GM12891 (cell line): ENCODE measurements at places on chromosomes 4 and X.

- DNase-seq, result no peak
Observed at GRCh38 chrX:30301208-30301607, 8.0 kb downstream of the NR0B1 start.

DNA sequence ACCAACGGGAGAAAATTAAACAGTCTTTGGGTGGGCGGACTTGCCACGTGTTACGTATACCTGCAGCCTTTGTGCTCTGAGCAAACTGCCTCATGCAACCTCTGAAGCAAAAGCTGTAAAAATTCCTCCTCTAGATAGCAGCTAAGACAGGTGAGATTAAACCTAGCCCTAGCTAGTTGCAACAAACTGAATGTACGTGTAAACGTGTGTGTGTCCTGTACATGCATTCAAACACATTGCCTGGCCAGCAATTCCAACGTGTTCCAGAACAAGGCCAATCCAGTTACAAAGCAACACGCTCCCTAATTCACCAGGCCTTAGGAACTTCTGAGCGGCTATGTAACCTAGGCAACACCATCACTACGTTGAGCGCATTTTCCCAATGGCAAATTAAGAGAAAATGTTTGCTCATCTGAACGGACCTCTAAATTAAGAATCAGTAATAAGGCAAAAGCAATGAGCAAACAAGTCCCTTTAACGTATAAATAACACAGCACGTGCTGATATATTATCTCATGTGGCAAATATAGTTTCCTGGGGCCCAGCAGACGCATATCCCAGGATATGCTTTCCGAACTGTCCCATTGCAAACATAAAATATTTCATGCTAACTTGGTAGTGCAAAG lies 792 bp downstream of the PPID start:
- no peak for DNase-seq

- DNase-seq, result no peak
Observed at GRCh38 chr4:183299464-183299863, 20.6 kb downstream of the CLDN22 start.

DNA sequence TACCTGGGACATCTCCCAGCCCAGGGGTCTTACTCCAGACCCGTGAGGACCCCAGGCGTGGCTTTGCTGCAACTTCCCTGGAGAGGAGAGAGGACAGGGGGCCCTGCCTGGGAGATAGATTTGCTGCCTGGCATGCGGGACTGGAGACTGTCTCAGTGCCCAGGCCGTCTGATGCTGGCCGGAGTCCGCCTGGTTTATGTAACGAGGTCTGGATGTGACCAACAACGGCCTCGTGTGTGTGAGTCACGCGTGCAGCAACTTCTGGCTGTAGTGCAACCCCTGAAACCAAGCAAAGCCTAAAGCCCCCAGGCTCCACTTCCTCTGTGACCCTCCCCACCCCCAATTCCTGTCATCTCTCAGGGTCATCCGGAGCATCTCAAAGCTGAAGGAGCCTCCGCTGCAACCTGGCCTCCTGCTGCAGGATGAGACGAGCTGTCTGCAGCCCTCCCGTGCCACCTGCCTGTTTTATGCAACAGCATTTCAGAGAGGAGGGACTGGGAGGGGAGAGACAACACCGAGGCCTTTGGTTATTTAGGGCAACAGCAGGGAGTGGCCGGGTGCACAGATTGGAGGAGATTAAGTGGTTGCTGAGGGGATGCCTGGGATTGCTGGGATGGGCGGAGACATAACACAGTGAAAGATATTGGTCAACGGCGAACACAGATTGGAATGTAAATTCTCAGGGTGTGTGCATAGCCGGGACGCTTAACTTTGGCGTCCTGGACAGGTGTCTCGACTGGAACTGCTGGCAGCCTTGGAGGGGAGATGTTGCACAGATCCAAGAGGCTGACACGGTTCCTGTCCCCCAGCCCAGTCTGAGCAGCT lies 16.0 kb downstream of the XG start:
- no peak for DNase-seq

DNA sequence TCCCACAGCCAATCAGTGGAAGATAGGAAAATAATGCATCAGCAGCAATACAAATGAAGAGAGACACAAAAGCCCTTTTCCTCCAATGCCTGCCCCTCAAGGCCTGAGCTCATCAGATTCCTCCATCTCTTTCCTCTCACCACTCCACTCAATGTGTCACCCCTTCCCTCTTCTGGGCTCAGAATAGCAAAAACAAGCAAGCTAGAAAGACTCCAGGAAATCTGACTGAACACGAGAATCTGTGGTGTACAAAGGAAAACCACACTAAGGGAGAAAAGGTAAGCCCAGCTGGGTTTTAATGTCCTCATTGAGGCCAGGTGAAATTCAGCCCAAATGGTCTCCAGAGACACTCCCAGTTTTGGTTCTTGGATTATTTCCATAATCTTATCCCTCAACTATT lies 46.3 kb downstream of the ARHGEF9 start:
- DNase-seq, result no peak

DNA sequence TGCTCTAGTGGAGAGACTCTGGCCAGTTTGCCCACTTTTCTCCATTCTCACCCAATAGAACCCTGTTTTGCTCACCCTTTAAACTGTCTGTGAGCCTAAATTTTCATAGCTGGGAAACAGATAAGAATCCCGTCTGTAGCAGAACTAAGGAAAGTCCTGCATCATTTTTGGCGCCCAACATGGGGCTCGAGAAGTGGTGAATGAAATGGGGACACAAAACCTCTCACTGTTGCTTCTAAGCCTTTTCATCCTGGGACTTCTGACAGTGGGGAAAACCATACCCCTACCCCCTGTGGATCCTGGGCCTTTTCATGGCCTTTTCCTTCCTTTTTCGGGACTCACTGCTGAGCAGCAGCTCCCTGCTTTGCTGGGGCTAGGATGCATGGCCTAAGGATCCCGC lies 189.9 kb downstream of the INPP4B start:
- DNase-seq, result no peak

GRCh38 chr4:145177906-145178538 lies 2.4 kb downstream of the OTUD4 start:
- DNase-seq, result no peak

DNA sequence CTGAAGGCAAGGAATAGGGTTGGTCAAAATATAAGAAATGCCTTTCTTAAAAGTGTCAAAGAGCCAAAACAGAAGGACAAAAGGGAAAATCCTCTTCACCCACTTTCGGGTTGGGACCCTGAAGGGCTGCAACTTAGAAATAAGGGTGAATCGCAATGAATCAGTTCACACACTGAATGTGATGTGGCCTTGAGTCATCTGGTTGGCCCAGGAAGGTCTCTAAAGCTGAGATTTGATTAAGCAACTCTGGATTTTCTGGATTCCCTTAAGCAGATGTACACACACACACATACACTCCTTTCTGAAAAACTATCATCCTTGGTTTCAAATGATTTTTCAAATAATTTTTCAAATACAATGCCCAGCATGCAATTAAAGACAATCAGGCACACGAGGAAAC lies 13.1 kb downstream of the TAB3 start:
- DNase-seq, result no peak

GRCh38 chr4:163871078-163871477 lies 376.6 kb downstream of the TMA16 start:
- no peak for DNase-seq

- no peak for DNase-seq
Observed at GRCh38 chr4:141571362-141571761, 65.0 kb upstream of the IL15 start.

- DNase-seq, result no peak
Observed at GRCh38 chr4:159508917-159509500, 406.1 kb downstream of the RAPGEF2 start.

DNA sequence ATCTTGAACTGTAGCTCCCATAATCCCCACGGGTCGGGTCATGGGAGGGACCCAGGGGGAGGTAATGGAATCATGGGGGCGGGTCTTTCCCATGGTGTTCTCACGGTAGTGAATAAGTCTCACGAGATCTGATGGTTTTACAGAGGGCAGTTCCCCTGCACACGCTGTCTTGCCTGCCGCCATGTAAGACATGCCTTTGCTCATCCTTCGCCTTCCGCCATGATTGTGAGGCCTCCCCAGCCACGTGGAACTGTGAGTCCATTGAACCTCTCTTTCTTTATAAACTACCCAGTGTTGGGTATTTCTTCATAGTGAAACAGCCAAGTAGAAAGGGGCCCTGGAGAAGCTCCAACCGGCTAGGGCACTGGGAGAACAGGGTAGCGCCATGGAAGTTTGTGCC lies 12.3 kb downstream of the CTAG1A start:
- no peak for DNase-seq

DNA sequence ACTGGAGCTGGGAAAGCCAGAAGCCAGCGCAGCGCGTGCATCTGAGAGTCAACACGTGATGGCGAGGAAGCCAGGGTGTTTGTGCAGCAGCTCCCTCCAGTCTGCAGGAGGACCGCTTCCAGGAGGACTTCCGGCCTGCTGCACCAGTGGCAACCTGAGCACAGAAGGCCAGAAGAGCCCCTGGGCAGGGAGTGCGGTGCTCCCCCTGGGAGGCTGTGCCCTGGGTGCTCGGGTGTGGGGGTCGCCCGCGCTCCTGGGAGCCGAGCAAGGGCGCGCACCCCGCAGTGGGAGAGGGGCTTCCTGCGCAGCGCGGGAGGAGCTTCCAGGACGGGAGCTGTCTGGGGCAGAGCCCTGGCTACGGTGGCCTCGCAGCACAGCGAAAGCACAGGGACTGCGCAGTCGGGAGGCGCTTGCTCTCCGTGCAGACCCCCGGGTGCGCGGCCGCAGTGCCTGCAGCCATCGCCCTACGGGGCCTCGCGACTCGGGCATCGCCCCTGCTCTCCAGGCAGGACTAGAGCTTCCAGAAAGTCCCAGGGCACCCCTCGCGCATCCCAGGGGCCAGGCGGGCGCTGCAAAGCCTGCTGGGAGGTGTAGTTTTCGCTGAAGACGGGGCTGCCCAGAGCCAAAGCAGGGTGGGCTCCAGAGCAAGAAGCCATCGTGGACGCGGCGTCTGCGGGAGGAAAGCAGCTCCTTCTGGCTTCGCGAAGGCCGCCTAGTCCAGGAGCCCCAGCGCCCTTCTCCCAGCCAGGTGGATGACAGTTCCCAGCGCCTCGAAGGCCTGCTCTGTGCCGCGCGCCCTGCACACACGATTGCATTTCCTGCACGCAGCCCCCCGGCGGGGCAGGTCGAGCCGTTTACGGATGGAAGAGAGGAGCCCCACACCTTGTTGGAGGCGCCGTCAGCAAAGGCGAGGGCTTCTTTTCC lies 24.1 kb upstream of the WFS1 start:
- DNase-seq, result no peak

GRCh38 chr4:148951346-148951745 lies 509.1 kb upstream of the NR3C2 start:
- DNase-seq, result no peak

DNA sequence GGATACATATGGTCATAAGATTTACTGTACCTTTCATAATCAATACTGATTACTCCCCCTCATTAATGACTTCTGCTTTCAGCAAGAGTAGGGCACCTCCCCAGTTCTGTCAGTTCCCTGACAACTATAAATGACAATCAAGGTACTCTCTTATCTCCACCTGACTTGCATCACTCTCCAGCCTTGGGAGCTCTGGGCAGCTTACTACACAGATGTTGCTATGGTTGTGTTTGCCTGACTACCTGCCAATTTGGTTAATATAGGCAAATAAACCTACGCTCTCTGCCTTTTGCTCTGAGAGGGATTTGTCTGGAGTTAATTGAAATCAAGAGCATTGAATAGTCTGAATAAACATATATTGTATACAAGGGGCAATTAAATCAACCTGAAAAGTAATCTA lies 22.8 kb upstream of the MAP7D3 start:
- DNase-seq, result no peak

DNA sequence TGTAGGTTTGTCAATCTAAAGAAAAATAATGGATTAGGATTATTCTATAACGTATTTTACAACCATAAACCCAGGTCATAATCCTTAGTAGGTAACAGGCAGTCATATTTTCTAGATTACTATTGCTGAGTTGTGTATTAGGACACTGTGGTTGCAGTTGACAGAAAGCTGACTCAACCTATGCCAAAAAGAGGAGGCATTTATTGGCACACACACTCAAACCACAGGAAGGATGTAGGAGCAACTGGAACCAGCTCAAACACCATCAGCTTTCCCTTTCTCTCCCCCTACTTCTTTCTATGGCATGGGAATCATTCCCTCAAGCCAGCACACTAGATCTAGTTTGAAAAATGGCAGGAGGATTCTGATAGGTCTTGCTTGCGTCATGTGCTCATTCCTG lies 136.4 kb upstream of the FAM9C start:
- DNase-seq, result no peak

DNA sequence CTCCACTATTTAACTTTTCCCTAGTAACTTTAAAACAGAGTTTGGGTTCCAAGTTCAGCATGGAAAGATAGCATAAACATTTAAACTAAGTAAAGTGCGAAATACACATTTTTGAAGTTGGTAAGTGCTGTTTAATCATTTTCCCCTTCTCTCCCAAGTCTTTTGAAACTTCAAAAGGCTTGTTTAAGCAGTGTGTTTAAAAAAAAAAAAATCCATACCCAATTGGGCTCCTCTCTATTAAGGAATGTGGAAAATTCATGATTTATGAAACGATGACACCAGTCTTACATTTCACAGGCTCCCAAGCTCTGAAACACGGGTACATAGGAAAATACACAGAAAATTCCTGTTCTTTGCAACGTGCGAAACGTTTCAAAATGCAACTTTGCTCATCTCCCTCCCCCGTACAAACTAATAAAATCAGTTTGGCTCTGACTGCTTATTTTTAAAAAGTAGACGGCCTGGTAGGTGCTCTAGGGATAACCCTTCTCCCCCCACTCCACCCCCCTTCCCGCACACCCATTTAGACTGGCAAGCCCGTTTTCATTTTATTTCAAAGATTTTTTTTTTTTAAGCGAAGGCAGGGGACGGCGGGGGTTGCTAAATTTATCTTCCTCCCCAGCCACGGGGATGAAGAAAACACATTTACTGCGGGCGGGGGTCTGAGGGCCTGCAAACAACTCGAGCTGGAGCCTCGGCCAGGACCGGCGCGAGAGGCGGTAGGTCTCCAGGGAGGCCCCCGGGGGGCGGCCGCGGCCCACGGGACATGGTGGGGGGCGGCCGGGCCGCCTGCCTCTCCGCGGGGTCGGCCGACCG lies 786 bp upstream of the ZFX start:
- DNase-seq, result no peak

- DNase-seq, result no peak
Observed at GRCh38 chr4:187839765-187840164, 155.8 kb upstream of the ZFP42 start.

GRCh38 chr4:76781698-76782595 lies 116.0 kb downstream of the SOWAHB start:
- DNase-seq, result no peak

DNA sequence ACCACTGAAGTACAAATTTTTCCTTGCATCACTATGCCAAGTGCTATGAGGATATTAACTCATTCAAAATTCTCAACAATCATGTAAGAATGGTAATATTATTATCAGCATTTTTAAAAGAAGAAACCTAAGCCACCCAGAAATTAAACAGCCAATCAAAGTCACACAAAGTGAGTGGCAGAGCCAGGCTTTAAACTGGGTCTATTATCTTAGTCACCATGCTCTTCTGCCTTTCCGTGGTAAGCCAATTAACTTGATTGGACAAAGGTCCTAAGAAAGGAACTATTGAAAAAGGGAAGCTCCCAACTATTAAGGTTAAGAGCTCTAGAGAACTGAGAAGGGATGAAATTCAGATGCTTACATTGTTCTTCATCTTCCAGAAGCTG lies 111.5 kb downstream of the ASB9 start:
- no peak for DNase-seq

GRCh38 chr4:19725130-19725529 lies 526.6 kb upstream of the SLIT2 start:
- no peak for DNase-seq

- DNase-seq, result no peak
Observed at GRCh38 chr4:85406185-85406584, 68.8 kb upstream of the ARHGAP24 start.

GRCh38 chr4:65552057-65552456 lies 118.2 kb downstream of the EPHA5 start:
- DNase-seq, result no peak
